GM23338 (cell line): ENCODE measurements at places on chromosomes 16 and 17. TPM values are rescaled to one million over a fixed set of nuclear protein-coding genes. Genes with fewer than 3 reads are reported as not detected.
A peak's percentile ranks its signal among the peaks of the same experiment; 100 is the strongest.

The C16orf46 gene
- 0.59 and 0.78 TPM in 2 replicates for total RNA-seq

The ADGRG1 gene
- 0.12 and 0.14 TPM in 2 replicates for total RNA-seq

The DUS1L gene
- total RNA-seq: 110 and 122 TPM in 2 replicates

The SPIRE2 gene
- 10.1 and 15.2 TPM in 2 replicates for total RNA-seq

The TP53TG3E gene
- total RNA-seq: not detected in 2 replicates

The C16orf74 gene
- 11.3 and 12.1 TPM in 2 replicates for total RNA-seq

The SLC47A2 gene
- not detected in 2 replicates for total RNA-seq

The ZNF597 gene
- total RNA-seq: 2.4 and 3.8 TPM in 2 replicates

The TBC1D26 gene
- 0.23 and 2.8 TPM in 2 replicates for total RNA-seq

The DNAAF1 gene
- 0.42 TPM in 1 of 2 replicates, not detected in the other for total RNA-seq

The MMP28 gene
- not detected in 2 replicates for total RNA-seq

The DBNDD1 gene
- 69.2 and 90.8 TPM in 2 replicates for total RNA-seq

- DNase-seq: peak; percentile 90
Measured at GRCh38 chr17:38751808-38752307, 683 bp upstream of the PSMB3 start.

- DNase-seq: no peak
Measured at GRCh38 chr17:20074489-20074888, 65.3 kb downstream of the SPECC1 start.

- DNase-seq: peak; percentile 51
Measured at GRCh38 chr16:55302635-55303034, 21.4 kb upstream of the IRX6 start.

- DNase-seq: no peak
Measured at GRCh38 chr16:53904533-53904932, 200.6 kb downstream of the FTO start.

GRCh38 chr16:27317738-27318391, 4.1 kb downstream of the IL4R start:
- DNase-seq: no peak

DNA sequence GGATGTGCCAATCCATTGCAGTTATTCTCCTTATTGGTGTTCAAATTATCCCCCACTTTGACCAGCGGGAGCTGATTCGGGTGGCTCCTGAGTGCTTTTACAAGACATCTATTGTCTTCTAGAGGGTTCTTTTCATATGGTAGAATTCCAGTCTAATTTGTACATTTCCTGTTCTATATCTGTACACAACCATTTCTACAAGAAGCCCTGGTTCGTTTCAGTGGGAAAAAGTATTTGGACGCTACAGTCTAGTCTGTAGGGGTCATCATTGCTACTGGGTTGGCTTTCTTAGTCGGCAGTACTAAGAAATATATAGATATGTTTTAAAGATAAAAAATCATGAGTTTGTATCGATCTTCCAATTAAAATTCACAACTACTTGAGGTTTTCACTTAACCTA, 262.6 kb downstream of the MAP2K6 start:
- DNase-seq: no peak

DNA sequence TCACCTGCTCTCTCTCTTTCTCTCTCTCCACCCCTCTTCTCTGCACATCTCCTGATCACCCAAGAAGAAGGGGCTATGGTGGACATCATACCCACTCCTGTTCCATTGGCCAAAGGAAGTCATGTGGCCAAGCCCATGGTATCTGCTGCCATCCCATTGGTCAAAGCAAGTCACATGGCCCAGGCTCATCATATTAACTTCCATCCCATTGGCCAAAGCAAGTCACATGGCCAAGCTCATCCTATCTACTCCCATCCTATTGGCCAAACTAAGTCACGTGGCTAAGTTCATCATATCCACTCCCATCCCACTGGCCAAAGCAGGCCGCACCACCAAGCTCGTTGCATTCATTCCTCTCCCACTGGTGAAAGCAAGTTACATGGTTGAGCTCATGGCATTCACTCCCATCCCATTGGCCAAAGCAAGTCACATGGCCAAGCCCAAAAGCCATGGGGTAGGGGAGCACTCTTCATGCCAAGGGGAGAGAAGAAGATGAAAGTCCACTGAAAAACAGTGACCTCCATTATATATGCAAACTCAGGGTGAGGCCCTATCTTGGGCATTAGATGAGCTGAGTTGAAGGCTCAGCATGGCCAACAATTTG, 29.2 kb downstream of the SNX20 start:
- DNase-seq: no peak

GRCh38 chr17:2374549-2375285, 26.1 kb downstream of the MNT start:
- no peak for DNase-seq

GRCh38 chr16:74721716-74722115, 21.1 kb upstream of the MLKL start:
- no peak for DNase-seq

GRCh38 chr16:24778671-24779070, 49.2 kb downstream of the TNRC6A start:
- DNase-seq: no peak

DNA sequence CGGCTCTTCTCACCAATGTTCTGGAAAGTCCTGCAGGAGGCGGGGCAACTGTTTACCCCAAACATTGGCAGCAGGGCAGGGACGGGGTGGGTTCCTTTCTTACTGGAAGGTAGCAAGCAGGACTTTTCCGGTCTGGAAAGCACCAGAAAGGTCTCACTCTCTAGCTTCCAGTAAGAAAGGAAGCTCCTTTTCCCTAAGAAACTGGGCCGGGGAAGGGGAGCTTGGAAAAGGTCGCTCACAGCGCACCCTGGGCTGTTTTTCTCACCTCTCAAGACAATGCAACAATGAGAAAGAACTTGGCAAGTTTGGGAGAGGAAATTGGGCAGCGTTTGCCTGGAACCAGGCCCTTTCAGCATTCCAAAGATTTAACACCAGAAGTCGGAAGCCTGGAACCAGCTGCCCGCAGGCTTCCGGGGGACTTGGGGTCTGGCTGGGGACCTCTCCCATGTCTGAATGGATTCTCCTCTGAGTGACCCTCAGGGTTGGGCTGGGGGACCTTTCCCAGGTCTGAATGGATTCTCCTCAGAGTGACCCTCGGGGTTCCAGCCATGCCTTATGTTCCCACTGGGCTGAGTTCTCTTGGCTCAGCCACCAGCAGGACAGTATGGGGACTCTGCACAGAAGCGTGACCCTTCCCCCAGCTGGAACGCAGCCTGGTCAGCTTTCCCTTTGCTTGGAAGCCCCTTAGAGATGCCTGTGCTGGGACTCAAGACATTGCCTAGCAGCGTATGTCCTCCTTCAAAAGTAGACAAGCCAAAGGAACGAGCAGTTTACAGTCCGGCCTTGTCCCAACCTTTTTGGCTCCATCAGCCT, 166.5 kb upstream of the PLCG2 start:
- no peak for DNase-seq

DNA sequence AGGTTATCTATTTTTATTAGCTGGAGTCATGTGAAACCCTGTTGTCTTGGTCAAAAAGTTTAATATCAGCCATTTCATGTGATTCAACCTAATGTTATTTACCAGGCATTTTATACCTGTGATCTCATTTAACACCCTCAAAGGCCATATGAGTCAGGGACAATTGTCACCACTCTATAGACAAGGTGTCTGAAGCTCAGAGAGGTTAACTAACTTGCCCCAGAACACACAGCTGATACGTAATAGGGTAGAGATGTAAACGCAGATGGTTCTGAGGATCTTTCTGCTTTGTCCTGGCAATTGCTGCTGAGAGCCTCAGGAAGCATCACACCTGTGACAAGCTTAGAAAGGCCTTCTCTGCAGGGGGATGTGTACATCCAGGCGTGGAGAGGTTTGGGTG, 4.9 kb downstream of the CD300A start:
- DNase-seq: no peak

DNA sequence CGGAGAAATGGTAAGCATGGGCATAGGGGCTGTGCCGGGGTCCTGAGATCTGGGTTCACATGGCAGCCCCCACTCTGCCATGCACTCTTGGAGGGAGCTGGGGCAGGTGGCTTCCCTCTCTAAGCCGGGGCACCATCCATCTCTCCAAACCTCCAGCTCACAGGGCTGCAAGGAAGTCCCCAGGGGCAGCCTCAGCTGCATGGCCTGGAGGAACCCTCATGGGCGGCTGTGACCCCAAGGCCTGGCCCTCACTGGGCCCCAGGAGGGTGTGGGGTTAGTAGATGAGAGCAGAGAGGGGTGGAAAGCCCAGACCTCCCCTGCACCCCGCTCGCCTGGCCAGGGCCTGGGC, 2.6 kb downstream of the CTRB2 start:
- no peak for DNase-seq

DNA sequence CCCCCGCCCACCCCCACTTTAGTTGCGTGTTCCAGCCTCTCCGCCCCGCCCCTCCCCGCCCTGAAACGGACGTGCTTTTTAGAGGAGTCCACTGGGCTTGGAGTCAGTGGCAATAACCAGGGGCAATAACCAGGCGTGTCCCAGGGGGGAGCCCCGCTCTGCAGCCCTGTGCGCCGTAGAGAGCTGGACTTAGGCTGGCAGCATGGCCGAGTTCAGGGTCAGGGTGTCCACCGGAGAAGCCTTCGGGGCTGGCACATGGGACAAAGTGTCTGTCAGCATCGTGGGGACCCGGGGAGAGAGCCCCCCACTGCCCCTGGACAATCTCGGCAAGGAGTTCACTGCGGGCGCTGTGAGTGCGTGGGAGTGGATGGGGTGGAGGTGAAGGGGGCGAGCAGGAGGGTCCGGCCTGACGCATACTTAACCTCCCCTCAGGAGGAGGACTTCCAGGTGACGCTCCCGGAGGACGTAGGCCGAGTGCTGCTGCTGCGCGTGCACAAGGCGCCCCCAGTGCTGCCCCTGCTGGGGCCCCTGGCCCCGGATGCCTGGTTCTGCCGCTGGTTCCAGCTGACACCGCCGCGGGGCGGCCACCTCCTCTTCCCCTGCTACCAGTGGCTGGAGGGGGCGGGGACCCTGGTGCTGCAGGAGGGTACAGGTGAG, at the start of gene ALOX15B:
Gene ALOX15B, plus strand, starts transcription at position 106 of the 657 bp plus-strand sequence. Its CDS starts 97 bp downstream, at position 203.
- peak; percentile 77 for DNase-seq

- DNase-seq: no peak
Measured at GRCh38 chr17:77692571-77693161, 265.8 kb upstream of the TNRC6C start.

DNA sequence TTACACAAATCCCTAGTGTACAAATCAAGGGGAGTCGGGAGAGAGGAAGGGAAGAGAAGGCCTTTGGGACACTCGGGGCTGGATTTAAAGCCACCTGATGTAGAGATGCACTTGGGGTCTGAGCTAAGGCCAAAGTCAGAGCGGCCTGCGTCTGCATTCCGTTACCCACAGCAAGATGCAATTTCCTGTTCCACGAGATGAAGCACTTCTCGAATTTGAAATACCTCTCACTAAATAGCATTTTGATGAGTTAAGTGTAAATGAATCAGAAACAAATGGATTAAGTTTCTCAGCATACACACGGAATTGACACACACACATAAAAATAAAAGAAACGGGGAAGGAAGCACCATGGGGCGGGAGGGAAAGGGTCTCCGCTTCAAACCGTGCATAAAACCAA, 386.0 kb downstream of the SOX9 start:
- no peak for DNase-seq

- DNase-seq: no peak
Measured at GRCh38 chr17:8137645-8138373, 13.9 kb upstream of the HES7 start.

DNA sequence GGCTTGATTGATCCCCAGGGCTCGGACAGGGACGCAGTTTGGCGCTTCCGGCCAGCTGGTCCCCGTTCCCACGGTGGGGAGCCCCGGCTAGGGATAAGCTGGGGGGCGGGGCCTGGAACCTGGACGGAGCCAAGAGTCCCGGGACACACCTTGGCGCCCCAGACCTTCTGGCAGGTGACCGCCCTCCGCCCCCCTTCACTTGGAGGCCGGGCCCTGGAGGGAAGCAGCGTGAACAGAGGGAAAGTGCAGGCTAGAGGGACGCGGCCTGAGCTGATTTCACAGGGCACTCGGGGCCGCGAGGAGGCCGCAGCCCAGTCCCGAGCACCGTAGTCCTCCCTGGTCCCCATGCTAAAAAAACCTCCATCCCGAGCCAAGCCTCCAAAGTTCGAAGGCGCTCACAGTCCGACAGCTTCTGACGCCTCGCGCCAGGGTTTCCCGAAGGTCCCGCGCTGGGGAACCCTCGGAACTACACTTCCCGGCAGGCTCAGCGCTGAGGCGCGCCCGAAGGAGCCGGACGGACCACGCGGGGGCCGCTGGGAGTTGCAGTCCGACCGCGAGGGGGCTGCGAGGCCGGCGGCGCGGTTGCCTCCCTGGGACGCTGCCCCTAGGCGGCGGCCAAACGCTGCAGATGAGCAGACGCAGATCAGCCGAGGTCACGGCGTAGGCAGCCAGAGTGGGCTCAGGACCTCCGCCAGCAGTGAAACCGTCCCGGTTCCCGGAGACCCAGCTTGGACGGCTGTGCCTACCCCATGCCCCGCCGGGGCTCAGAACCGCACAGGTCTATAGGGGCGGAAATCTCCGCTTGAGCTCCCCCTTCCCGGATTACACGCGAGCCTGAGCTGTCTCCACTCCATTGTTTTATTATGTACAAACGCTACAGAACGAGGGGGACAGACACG, at the start of gene TBX6:
Gene TBX6, minus strand, starts transcription at position 451 of the 899 bp plus-strand sequence. CDS start 731 bp downstream, outside the sequence.
- DNase-seq: peak; percentile 97

- DNase-seq: no peak
Measured at GRCh38 chr17:1894753-1895339, 65.0 kb downstream of the RPA1 start.

- DNase-seq: no peak
Measured at GRCh38 chr16:87541147-87541871, 48.5 kb upstream of the ZCCHC14 start.

DNA sequence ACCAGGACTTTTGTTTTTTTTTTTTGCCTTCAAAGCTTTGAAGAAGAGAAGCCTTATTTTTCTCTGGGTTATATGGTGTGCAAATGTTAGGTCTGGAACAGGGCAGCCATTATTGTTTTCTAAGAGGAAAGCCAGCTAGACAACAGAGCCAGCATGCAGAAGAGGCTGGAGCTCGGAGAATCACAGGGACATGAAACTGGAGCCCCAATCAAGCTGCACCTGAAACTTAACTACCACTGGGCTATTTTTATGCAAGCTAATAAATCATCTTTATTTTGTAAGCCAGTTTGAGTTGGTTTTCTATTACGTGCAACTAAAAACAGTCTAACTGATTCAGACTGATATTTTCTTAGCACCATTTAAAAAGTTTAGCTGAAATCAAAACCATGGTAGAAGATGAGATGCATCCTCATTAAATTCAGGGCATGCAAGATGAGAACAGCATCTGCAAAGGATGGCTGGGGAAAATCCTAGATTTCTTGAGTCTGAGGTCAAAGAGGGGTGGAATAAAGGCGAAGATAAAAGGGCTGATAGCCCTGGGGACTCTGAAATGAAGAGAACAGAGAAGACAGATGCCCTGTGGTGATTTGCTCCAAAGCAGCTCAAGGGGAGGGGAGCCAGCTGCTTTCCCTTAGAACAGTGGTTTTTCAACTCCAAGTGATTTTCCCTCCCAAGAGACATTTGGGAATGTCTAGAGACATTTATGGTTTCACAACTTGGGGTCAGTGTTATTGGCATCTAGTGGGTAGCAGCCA, 177.1 kb upstream of the WSCD1 start:
- no peak for DNase-seq

GRCh38 chr17:50451943-50452629, 16.6 kb downstream of the CHAD start:
- no peak for DNase-seq

DNA sequence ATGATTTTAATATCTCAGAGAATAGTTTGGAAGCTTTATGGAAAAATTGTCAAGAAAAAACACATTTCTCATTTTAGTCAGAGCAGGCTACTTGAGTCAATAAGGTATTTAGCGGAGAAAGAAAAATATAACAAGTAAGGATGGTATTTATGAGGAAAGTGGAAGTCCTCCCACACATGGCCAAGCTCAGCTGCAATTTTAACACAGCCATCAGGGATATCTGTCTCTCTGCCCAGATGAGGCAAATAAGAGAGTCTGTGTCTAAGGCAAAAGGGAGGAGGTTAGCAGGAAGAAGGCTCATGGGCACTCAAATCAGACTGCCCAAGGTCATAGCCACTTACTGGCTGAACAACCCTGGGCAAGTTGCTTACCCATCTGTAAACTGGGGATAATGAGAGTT, 5.2 kb upstream of the CMTM2 start:
- DNase-seq: no peak
